GM12878 (cell line): ENCODE measurements at places on chromosomes 5 and 9.

- DNase-seq = no peak
Measured at GRCh38 chr9:89601856-89602562, 2.8 kb upstream of the GADD45G start.

- no peak for DNase-seq
Measured at GRCh38 chr9:116286297-116286696, 132.7 kb downstream of the PAPPA start.

- DNase-seq = no peak
Measured at GRCh38 chr5:134106991-134107701, 7.3 kb upstream of the TCF7 start.

- no peak for DNase-seq
Measured at GRCh38 chr9:69834056-69834455, 13.4 kb downstream of the CFAP95 start.

DNA sequence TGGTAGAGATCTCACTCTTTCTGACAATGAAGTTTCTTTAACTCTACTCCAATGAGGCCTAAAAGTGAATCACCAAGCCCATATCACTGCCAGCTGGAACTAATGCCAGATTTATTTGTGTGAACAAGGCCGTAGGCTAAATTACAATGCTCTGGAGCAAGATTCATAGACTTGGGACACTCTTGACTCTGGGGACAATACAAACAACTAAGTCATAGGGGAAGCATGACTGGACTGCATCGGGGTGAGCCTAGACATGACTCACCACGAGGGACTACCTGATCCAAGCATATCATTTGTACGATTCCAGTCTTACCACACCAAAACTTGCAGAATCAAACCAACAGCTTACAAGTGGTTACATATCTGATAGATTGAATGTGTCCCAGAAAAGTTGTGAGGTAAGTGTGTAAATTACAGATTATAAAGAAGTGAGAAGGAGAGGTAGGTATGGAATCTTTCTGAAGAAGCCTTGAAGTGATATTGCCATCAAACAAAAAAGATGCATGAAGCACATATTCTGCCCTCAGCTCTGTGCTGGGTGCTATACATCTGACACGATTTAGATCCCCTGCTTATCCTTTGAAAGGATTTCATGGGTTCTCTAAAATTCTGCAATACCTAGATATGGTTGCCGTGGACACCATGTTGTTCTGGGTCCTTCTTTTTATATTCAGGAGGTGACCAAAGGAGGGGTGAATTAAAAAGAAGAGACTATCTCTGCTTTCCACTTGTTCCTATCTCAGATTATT lies 199.3 kb upstream of the PDE4D start:
- no peak for DNase-seq

DNA sequence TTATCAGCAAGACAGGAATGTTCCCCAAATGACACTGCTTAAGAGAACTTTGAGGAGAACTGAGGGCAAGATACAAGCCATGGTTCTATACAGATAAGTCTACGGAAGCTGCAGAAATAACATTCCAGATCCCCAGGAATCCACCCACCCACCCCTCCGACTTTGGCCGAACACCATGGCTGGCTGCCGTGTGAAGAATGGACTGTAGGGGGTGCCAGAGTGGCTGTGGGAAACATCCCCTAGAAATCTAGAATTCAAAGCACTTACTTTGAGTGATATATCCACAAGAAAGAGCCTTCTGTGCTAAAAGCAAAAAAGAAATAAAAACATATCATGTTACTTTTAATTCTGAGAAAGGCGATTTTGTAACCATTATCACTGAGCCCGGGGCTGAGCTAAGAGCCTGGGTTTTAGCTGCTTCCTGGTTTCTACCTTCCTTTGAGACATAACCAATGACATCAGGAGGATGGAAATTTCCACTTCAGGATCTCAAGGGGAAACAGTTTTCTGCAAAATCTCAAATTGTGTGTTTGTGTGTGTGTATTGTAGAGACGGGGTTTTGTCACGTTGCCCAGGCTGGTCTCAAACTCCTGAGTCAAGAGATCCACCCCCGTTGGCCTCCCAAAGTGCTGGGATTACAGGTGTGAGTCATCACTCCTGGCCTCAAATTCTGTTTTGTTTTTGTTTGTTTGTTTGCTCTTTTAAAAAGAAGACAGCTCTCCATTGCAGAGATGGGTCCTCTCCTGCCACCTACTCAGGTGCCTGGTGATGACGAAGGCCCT lies 36.4 kb downstream of the GGTA1 start:
- no peak for DNase-seq

GRCh38 chr9:109733690-109734089 lies 46.3 kb upstream of the PALM2AKAP2 start:
- no peak for DNase-seq

DNA sequence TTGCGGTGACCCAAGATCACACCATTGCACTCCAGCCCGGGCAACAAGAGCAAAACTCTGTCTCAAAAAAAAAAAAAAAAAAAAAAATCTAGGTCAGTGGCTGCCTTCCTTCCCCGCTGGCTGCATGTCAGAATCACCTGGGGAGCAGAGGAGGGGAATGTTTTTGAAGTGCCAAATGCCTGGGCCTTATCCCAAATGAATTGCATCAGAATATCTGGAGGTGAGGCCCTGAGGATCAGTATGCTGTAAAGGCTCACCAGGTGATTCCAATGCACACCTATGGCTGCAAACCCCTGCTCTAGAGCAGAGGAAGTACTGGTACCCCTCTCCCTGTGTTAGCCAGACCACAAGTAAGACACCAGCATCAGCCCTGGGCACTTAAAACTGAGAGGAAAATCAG lies 44.7 kb upstream of the GABRP start:
- no peak for DNase-seq

- peak; percentile 13 for DNase-seq
Measured at GRCh38 chr9:88922091-88922490, 69.2 kb upstream of the S1PR3 start.

DNA sequence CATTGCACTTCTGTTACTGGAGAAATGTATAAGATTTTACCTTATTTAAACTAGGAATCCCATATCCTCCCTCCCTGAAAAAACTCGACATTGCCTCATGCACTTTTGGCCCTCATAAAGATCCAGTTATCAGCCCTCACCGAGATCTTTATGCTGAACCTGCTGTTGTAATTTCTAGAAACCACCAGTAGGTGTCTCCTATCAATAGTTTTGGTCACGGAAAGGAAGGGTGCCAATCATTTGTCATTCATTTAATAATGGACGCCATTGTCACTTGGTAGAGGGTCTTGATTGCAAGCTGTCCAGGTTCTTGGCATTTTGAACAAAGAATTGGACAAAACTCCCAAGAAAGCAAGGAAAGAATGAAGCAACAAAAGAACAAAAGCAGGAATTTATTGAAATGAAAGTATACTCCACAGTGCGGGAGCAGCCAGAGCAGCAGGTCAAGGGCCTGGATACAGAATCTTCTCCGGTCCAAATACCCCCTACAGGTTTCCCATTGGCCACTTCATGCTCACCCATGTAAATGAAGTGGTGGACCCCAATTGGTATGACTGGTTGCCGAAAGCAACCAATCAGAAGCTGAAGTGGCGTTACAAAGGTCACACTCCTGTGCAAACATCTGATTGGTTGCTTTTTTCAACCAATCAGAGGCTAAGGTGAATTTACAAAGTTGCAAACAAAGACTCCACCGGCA lies 524.3 kb downstream of the PSAT1 start:
- no peak for DNase-seq

DNA sequence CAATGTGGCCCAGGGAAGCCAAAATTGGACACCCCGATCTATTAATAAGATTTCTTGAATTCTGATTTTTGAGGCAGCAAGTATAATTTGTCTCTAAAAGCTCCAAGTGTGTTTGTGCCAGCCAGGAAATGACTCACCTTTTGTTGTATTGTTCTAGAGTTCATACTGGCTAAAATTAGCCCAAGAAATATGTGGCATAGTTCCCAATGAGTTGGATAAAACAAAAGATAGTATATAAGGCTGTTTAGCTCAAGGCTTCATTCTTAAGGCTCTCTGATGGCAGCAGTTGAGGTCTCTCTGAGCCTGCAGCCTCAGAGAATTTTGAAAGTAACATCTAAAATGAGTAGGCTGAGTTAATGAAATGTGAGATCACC lies 21.6 kb downstream of the HMGXB3 start:
- no peak for DNase-seq

GRCh38 chr9:92887880-92888338 lies 10.1 kb upstream of the ZNF484 start:
- DNase-seq = no peak

- no peak for DNase-seq
Measured at GRCh38 chr9:115956371-115956770, 197.2 kb upstream of the PAPPA start.

GRCh38 chr5:58187432-58188261 lies 272.2 kb downstream of the PLK2 start:
- DNase-seq = no peak

DNA sequence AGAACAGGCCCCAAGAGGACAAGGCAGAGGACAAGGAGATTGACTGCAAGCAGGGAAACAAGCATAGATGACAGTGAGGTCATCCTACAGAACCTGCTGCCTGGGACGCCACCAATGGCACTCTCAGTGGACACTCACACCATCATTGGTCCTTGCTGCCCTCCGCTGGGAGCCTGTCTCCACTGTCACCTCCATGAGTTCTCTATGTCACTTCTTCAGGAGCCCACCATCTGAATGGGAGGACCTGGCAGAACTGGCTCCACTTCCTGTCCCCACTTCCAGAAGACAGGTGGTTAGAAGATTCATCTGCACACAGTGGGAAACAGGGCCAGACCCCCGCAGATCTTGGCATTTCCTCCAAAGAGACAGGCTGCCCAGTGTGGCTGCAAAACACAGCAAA lies 188.9 kb downstream of the HSD17B3 start:
- DNase-seq = no peak

GRCh38 chr5:174759091-174759490 lies 34.7 kb downstream of the MSX2 start:
- DNase-seq = no peak

GRCh38 chr5:56522169-56522568 lies 289.0 kb upstream of the ANKRD55 start:
- DNase-seq = no peak

GRCh38 chr9:129326061-129327005 lies 148.3 kb upstream of the IER5L start:
- DNase-seq = no peak

DNA sequence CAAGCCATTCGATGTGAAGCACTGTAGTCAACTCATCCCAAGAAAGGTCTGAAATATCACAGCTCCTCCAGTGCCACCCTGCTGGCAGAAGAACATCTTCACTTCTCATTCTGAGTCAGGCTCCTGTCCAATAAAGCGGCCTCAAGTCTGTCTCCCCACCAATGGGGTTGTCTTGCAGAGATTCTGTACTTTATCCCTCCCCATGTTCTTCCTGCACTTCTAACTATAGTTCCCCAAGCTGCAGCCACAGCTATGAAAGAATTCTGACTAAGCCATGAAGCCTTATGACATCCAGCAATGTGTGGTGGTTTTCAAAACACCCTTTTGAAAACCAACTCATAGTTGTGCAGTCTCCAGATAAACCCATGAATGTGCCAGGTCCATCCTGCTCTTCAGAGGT lies 6.8 kb downstream of the MACROH2A1 start:
- no peak for DNase-seq

DNA sequence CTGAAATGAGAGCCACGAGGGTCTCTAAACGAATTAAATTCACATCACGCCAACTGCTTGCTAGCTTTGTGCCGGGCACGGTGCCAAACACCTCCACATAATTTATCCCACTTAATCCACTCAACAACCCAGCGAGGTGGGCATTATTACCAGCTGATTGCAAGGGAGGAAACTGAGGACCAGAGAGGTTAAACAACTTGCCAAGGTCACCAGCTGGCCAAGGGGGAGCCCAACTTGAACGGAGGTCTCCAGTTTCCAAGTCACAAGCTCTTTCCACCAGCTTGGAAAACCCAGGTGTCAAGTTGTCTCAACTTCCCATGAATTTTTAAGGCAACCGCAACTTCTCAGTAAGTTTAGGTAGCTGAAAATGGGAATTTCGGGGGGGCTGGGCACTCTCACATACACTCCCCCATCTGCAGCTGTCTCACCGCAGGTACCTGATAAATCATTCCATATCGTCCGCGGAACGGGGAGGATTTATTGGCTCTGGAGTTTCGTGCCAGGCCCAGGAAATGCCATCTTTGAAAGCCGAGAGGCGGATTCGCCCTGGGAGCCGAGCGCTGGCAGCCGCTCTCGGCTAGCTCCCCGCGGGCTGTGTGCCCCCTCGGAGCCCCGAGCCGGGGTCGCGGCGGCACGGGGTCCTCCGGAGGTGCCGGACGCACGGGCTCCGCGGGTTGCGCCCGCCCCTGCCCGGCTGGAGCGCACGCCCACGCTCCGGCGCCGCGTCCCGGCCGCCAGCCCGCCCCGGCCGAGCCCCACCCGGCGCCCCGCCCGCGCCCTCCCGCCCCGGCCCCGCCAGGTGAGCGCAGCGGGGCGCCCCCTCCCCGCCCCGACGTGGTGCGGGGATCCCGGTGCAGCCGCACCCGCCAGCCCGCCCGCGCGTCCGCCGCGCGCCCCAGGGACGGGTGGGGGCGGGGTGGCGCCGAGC lies 617 bp downstream of the PTPN3 start:
- DNase-seq = no peak

DNA sequence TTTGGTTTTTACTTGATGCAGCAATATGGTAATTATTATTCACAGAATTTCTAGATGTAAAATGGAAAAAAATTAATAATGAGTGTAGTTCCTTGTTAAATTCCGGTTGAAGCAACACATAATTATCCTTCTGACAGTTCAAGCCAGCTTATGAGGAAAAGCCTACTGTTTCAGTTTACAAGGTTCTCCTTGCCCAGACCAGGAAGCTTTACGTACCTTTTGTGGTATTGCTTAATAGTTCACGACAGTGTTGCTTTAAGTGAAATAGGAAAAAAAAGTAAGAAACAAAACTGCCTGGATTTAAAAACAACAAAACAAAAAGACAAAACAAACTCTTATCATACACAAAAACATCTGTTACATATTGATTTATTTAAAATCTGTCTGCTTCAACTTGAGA lies 547.3 kb upstream of the C9orf72 start:
- DNase-seq = no peak
